ENCODE measurements at places on chromosomes 6 and 20.

- no peak for DNase-seq
Observed at GRCh38 chr6:39102821-39103136, 12.2 kb downstream of the SAYSD1 start.

DNA sequence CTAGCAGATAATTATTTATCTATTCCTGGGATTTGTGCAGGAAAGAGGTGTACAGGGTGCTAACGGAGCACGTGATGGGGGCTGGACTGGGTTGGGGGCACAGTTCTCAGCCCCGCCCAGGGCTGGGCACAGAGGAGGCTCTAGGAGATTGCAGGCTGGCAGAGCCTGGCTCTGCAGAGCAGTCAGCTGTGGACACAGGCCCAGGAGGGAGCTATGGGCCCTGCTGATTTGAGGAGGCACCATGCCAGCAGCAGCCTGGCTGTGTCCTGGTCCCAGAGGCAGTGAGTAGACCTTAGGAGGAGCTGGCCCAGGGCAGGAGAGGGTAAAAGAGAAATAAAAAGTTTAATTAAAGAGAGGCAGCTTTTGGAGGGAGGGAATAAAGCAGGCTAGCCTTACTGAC is 19.3 kb downstream of the MAFB start:
- no peak for DNase-seq

- peak; percentile 27 for DNase-seq
Observed at GRCh38 chr20:50625986-50626677, 65.2 kb downstream of the RIPOR3 start.

DNA sequence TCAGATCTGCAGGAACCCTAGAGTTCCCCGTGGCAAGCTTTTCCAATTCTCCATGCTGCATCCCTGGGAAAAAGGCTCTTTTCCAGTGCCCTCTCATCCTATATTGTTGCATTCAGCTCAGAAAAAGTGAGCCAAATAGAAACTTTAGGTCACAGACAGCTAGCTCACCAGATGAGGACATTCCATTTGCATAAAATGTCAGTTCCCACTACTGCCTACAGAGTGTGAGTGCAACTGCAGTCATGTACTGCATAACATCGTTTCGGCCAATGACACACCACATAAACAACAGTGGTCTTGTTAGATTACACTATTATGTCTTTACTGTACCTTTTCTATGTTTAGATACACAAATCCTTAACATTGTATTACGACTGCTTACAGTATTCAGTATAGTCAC is 8.6 kb downstream of the HS3ST5 start:
- DNase-seq, result no peak

GRCh38 chr20:53878262-53879047 is 191.9 kb downstream of the BCAS1 start:
- DNase-seq, result no peak

DNA sequence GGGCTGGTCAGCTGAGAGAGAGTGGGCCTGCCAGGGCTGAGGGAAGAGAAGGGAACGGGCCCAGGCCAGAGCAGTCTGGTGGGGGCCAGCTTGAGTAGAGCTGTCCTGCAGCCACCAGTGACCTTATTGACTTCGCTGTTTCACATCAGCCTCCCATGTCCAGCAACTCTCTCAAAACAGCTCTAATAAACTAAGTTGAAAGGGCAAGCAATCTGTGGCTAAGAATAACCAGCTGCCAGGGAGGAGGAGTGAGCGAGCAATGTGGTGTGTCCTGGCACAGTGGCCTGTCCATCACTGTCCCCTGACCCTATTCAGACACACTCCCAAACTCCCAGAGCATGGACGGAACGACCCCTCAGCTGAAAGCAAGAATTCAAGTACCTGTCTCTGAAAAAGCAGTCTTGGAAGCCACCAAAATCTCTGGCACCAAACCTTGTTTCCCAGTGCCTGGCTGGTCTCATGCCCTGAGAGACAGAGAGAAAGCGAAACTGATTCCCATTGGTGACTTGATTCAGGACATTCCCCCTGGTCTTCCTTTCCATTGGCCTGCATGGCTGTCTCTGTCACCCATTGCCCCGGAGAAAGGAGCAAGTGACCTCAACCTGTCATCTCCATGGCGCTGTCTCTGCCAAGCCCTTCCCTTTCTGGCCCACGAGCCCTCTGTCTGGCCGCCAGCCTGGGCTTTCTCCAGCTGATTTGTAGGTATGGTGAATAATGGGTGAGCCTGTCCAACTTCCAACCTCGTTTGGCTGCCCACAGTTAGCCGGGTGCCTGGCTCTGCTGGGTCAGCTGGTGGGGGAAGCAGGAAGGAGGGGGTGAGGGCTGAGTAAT is at the start of gene DDO:
Gene DDO (minus strand): TSS at position 490 of the 831 bp plus-strand sequence. CDS start 2,113 bp downstream, outside the sequence.
- no peak for DNase-seq

- DNase-seq, result no peak
Observed at GRCh38 chr6:33416386-33417127, 1.4 kb downstream of the CUTA start.

- no peak for DNase-seq
Observed at GRCh38 chr20:50717974-50718761, 13.2 kb upstream of the PARD6B start.

GRCh38 chr6:3202999-3203696 is 24.3 kb downstream of the TUBB2B start:
- no peak for DNase-seq

DNA sequence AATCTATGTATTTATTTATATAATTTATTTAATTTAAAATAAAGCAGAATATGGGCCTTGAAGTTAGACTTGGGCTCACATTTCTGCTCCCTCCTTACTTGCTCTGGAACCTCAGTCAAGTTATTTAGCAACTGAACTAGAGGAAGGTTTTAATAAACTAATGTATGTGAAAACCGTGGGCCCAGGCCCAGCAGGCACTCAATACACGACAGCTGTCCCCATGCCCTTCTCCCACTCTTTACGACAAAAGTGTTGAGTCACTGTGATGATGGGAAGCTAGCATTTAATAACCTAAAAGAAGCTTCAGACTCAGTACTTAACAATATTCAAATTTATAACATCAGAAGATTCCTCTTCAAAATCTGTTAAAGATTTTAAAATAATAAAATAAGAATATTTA is 46.7 kb downstream of the SERAC1 start:
- no peak for DNase-seq

DNA sequence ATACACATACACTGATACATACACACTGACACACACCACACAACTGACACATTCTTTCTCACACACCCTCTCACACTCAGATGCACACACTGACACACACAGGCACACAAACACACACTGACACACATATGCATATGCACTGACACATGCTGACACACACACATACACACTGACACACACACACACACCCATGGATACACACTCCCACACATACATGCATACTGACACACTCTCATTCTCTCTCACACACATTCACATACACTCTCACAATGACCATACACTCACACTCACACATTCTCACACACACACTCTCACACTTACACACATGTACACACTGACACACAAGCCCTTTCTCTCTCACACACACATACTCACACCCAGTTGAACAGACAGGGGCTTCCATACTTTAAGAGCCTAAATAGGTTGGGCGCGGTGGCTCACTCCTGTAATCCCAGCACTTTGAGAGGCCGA is 236.4 kb downstream of the LRFN2 start:
- DNase-seq, result no peak

GRCh38 chr6:113881478-113881980 is 24.4 kb downstream of the MARCKS start:
- DNase-seq, result no peak
